ENCODE measurements at places on chromosomes 2 and 18.

GRCh38 chr2:73003027-73003426 lies 68.5 kb downstream of the SFXN5 start:
- no peak for DNase-seq

GRCh38 chr2:126877861-126878565 lies 20.7 kb upstream of the TEX51 start:
- DNase-seq: no peak

DNA sequence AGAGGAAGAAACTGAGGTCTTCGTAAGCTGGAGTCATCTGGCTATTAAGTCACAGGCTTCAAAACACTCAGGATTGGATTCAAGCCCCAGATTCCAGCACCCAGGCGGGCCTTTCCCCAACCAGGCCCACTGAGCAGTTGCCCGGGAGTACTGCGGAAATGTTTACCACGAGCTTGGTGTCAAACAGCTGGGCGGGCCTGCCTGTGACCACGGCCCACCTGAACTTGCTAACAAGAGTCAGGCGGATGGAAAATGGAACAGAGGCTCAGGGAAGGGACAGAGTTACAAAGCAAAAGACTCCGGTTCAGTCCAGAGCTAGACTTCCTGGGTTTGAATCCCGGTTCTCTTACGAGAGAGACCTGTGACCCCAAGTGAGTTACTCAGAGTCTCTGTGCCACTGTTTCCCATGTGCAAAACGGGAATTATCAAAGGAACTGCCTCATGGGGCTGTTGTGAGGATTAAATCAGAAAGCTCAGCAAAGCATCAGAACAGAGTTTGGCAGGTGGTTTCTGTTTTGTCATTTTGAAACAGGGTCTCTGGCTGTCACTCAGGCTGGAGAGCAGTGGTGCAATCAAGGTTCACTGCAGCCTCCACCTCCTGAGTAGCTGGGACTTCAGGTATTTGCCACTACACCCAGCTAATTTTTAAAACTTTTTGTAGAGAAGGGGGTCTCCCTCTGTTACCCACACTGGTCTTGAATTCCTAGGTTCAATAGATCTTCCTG lies 49.0 kb upstream of the TFCP2L1 start:
- DNase-seq: no peak

- no peak for DNase-seq
Observed at GRCh38 chr2:98453531-98453930, 8.9 kb downstream of the INPP4A start.

DNA sequence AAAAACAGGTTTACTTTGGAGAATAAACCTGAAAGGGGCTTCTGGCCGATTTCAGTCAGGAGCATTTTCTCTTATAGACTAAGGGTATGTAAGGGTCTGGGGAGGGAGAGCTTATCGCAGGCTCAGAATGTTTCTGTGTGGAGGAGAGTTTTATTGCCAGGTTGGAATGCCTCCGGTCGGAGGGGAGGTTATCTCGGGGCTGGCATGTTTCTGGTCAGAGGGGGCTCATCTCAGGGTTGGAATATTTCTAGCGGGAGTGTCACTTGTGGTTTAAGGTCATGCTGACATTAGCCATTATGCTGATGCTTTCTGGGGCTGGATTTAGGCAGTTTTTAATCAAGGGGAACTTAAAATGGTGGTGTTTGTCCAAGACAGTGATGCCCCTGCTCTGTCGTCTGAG lies 333.6 kb downstream of the METTL4 start:
- no peak for DNase-seq

GRCh38 chr2:16630463-16630862 lies 35.2 kb downstream of the CYRIA start:
- no peak for DNase-seq

- no peak for DNase-seq
Observed at GRCh38 chr2:119494163-119494790, 30.0 kb downstream of the SCTR start.

DNA sequence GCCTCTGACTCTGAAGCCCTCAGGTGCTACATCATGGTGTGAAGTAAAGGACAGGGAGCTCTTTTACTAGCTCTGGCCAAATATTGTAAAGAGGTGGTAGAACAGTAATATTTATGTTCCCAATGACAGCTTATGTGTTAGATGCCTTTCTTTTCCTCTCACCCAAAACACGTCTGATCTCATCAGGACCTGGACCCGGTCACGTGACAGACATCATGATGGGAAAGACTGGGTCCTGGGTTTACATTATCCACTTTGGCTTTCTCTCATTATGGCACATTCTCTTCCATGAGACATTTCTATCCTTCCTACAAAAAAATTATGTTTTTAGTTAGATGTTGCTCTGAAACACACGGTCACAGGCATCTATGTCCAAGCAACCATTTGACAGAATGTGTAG lies 548.7 kb upstream of the CDH7 start:
- no peak for DNase-seq

DNA sequence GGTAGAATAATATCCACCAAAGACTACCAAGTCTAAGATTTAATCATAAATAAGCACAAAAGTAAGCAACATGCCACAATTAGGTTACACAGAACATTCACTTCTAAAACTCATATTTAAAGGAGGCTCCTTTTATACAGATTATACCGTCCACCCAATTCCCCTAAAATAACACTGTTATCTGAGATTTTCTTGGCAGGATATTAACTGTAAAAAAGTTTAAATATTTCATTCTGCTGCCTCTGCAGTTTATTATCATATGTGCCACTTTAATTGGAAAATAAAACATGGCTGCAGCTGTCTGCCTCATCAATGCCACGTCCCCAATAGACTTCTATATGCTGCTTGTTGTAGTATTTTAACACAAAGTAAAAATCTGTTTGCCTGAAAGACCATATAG lies 140.9 kb downstream of the DTNB start:
- DNase-seq: no peak

DNA sequence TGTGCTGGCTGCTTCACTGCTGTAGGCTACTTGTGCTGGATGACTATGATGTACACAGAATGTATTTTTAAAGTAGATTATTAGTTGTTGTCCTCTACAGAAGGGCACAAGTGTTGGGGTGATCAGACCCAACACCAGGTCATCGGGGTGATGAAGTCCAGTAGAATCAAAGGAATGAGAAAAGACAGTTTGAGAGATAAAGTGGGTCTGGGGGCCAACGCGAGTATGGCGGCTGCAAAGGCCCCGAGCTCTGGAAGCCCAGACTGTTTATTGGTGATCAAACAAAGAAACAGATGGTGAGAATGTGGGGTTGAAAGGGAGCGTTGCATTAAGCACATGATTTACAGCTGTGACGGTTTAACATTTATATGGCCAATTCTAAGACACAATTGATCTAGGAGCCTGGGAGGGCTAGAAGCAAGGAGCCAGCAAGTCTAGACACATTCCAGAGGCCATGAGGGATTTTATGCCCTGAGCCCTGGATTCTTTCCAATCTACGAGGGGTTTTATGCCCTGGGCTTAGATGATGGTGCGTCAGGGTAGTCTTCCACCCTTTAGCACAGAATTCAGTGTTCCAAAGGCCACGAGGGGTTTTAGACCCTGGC lies 153.5 kb downstream of the AGPS start:
- DNase-seq: no peak

DNA sequence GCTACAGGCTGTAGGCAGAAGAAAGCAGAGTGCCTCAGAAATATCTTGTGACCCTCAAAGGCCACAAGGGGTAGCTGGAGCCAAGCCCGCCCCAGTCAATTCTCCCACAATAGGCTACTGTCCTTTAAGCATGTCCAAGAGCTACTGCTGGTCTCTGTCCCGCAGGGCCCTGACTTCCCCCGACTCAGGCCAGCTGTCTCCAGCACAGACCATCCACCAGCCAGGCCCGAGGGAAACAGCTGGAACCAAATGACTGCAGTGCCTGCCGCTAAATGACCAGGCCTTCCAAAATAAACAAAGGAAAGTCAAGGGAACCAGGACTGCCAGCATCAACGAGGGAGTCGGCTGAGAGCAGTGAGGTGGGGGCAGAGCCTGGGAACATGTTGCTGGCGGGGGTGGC lies 36.7 kb downstream of the MCFD2 start:
- DNase-seq: peak; percentile 41

GRCh38 chr2:239390546-239391285 lies 10.1 kb downstream of the HDAC4 start:
- no peak for DNase-seq

DNA sequence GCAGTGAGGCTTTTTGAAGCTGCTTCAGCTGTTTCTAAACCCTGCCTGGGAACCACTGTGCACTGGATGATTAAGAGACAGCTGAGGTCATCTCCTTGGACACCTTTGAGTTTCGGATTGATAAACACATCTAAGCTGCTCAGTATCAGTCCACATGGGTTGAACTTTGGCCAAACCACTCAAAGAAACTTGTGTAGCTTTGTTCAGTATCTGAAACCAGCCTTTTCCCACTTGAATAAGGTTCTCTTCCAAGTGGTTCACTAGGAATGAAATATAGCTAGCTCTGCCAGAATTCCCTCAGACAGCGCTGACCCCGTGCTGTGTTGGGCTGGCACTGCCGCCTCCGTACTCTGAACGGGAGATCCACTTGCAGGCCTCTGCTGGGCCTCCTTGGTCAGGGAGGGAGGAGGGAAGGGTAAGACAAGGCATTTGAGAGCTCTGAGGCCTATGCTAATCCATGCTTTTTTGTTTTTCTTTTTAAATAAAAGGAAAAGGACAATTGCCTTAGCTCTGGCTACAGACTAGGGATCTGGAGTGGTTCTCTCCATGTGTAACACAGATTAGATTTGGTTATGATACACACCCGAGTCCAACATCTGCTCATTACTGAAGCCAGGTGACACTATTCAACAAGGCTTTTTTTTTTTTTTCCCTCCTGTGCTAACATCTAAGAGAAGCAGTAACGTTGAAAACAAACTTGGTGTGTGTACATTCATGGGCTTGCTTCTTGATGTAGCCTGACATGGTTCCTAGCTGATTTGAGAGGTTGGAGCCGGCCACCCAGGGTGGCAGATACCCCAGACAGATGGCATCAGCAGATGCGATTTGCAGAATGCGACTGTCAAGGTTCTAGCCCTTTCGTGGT lies 67.7 kb downstream of the NCK2 start:
- no peak for DNase-seq

DNA sequence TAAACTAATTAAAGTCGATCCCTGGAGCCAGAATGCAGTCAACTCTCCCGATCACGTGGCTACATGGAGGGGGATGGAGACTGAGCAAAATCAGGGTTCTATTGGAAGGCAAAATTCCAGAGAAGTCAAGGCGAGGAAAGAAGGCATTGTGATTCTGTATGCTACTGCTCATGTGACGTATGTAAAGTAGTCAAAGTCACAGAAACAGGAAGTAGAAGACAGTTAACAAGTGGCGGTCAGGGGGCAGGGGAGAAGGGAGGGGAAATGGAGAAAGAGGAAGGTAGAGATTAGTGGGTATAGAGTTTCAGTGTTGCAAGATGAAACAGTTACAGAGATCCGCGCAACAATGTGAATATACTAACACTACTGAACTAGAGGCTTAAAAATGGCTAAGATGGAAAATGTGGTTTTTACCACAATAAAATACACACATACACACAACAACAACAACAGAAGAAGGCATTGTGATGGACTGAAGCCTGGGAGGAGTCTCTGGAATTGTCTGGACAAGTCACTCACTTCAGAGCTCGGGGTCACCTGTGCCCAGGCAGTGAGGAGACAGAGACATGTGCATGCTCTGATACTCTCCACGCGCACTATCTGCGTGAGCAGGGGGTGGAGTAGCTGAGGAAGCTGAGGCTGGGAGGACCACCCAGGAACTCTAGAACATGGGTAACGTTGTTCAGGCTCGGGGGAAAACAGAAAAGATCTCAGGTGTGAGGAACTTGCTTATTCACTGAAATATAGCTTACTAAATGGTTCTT lies 89.9 kb upstream of the CDCA7 start:
- peak; percentile 30 for DNase-seq

GRCh38 chr18:58194028-58194427 lies 150.0 kb downstream of the NEDD4L start:
- DNase-seq: peak; percentile 77

- no peak for DNase-seq
Observed at GRCh38 chr2:174544156-174544555, 53.4 kb downstream of the WIPF1 start.

GRCh38 chr2:99488539-99489062 lies 1.2 kb downstream of the REV1 start:
- peak; percentile 5 for DNase-seq

- no peak for DNase-seq
Observed at GRCh38 chr2:37786854-37787253, 115.4 kb upstream of the CDC42EP3 start.

DNA sequence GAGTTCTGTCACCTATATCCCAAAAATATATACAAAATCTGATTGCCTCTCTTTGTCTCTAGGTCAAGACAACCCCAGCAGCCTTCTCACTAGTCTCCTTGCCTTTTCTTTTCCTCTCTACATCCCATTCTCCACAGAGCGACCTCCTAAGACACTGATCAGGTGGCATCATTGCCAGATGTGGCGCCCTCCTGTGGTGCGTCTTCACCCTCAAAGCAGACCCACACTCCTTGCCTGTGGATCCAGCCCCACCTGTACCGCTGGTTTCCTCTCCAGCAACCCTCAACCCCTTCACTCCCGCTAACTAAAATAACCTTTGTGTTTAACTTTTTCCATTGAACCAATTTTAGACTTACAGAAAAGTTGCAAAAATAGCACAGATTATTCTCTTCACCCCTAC lies 273.3 kb downstream of the GLI2 start:
- peak; percentile 62 for DNase-seq

DNA sequence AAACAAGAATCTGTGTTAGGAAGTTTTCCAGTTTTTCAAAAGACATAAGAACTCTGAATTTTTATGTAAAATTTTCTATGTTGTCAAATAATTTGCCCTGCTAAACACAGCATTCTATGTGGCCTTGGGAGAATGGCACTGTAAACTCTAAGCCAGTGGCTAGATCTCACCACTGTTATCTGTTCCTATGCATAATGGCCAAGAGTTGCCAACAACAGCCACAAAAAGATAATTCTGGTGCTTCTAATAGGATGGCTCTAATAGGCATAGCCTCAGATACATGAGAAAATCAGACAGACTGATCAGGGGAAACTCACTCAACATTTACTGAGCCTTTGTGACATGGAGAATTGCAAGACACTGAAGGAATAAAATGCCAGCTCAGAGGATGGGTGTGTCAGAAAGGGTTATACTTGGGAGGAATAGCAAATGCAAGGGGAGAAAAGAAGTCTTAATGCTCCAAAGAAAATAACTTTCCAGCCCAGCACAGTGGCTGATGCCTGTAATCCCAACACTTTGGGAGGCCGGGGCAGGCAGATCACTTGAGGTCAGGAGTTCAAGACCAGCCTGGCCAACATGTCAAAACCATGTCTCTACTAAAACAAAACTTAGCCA lies 63.7 kb downstream of the COBLL1 start:
- DNase-seq: no peak

GRCh38 chr2:221262651-221263050 lies 309.5 kb downstream of the EPHA4 start:
- DNase-seq: no peak

GRCh38 chr2:127408807-127409099 lies 9.5 kb upstream of the PROC start:
- DNase-seq: no peak
